Testis (tissue), 5 donors: ENCODE measurements at places on chromosomes 16 and 17. TPM values are rescaled to one million over a fixed set of nuclear protein-coding genes. Genes with fewer than 3 reads are reported as not detected.

The DHRS7C gene
- total RNA-seq: not detected

The NOS2 gene
- 1.4 TPM for total RNA-seq

The SLC35G6 gene
- total RNA-seq: 1.8 TPM

GRCh38 chr17:75926456-75926855 is 14.4 kb downstream of the FBF1 start:
- DNase-seq: no peak

DNA sequence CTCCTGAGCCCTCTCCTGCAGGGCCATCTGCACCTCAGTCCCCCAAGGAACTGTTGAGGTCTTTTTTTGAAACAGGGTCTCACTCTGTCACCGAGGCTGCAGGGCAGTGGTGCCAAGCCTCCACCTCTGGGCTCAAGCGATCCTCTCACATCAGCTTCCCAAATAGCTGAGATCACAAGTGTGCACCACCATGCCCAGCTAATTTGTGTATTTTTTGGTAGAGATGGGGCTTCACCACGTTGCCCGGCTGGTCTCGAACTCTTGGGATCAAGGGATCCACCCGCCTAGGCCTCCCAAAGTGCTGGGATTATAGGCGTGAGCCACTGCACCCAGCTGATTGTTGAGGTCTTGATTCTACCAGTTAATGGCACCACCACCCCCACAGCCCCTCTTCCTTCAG is 27.9 kb upstream of the ENDOV start:
- DNase-seq: no peak

GRCh38 chr16:69036399-69037091 is 68.9 kb upstream of the HAS3 start:
- DNase-seq: peak; percentile 64

GRCh38 chr16:9261376-9261775 is 169.9 kb downstream of the HAPSTR1 start:
- DNase-seq: no peak

DNA sequence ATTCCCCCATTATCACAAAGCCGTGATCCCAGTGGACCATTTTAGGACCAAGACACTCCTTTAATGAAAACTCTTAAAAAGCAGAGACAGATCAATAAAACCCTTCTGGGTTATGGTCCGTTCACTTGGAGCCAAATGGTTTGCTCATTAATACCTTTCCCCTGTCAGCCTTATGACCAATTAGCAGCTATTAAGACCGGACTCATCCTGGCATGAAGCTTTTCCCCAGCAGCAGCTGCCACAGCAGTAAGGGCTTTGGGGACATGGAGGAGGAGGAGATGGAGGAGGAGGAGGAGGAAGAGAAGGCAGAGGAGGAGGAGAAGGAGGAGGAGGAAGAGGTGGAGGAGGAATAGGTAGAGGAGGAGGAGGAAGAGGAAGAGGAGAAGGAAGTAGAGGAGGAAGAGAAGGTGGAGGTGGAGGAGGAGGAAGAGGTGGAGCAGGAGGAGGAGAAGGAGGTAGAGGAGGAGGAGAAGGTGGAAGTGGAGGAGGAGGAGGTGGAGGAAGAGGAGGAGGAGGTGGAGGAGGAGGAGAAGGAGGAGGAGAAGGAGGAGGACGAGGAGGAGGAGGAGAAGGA is 50.1 kb upstream of the IRX3 start:
- DNase-seq: no peak

GRCh38 chr16:1121601-1122397 is 25.8 kb upstream of the C1QTNF8 start:
- no peak for DNase-seq

DNA sequence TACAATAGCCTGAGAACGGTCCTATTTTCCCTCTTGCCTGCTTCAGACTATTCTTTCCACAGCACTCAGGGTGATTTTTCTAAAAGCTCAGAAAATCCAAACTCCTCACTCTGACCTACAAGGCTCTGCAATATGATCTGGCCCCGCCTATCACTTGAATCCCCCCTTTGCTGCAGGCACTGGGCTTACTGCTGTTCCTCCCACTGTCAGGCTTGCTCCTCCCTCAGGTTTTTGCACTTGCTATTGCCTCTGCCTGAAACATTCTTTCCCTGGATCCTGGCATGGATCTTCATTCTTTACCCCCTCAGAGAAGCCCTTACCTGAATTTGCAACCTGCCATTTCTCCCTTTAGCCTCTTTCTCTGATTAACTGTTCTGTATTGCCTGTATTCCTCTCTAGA is 52.3 kb downstream of the RPGRIP1L start:
- no peak for DNase-seq

GRCh38 chr17:58187675-58188074 is 4.9 kb upstream of the EPX start:
- no peak for DNase-seq
